NCI-H2081 (cell line): ENCODE measurements at places on chromosomes 5 and 9.

GRCh38 chr9:108662956-108663355 is 192.8 kb downstream of the ACTL7B start:
- DNase-seq: no peak

- DNase-seq: no peak
Measured at GRCh38 chr9:106312906-106313305, 550.1 kb upstream of the ZNF462 start.

DNA sequence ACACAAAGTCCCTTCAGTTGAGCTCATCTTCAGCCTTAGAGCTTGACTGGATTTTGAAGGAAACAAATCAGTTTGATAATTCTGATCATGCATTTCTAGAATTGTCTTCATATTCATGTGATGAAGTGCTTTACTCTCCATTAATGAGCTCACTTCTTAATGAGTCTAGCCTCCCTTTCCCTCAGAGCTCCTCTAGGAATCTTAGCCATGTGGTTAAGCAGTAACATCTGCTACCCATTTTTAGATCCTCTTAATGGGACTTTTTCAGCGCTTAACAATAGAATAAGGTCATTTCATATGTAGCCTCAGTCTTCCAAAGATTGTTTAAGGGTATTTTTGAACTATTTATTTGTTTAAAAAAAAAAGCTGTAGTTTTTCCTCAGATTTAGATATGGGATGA is 36.9 kb upstream of the LURAP1L start:
- no peak for DNase-seq

- no peak for DNase-seq
Measured at GRCh38 chr5:148458036-148458888, 74.5 kb downstream of the FBXO38 start.

- DNase-seq: no peak
Measured at GRCh38 chr9:131475956-131476776, 26.6 kb upstream of the POMT1 start.

DNA sequence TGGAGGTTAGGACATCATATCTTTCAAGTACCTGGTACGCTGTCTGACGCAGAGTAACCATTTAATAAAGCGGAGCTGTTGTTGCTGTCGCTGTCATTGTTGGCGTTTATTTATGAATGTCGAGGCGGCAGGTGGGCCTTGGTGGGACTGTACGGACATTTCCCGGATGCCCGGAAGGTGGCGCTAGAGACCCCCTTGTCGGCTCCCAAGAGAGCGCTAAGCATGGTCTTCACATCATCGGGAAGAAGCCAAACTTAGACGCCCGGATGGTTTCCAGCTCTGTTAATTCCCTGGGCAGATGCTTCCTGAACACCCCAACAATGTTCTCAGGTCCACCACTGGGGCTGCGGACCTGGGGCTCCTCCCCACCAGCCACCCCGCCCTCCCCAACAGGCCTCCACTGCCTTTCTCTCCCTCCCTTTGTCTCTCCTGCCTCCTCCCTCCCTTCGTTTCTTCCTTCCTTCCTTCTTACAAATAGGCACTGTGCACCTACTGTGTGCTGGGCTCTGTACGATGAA is 54.1 kb downstream of the DUSP1 start:
- peak; percentile 70 for DNase-seq

GRCh38 chr9:78468231-78468630 is 171.3 kb downstream of the PSAT1 start:
- no peak for DNase-seq

- DNase-seq: no peak
Measured at GRCh38 chr9:79731171-79731890, 159.6 kb downstream of the TLE4 start.

GRCh38 chr5:142874540-142874939 is 104.4 kb downstream of the ARHGAP26 start:
- no peak for DNase-seq

GRCh38 chr9:99509065-99509745 is 287.1 kb downstream of the SEC61B start:
- DNase-seq: no peak

DNA sequence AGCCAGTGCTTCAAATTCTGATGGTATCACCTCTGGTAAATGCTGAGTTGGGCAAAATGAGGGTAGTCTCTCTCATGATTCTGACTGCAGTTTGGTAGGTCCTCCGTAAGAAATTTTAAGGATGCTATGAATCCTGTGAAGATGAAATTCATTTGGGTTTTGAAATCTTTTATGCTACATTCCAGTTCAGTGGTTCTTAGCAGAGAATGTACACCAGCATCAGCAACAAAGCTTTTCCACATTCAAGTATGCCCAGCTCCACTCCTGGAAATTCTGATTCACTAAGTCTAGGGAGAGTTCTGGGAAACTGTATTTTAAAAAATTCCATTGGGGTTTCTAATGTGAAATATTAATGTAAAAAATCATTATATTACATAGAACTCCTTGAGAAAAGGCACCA is 33.6 kb upstream of the ACOT12 start:
- no peak for DNase-seq

- no peak for DNase-seq
Measured at GRCh38 chr9:35350827-35351549, 138.9 kb upstream of the RUSC2 start.

GRCh38 chr5:43429706-43430105 is 17.5 kb upstream of the CCL28 start:
- DNase-seq: no peak

DNA sequence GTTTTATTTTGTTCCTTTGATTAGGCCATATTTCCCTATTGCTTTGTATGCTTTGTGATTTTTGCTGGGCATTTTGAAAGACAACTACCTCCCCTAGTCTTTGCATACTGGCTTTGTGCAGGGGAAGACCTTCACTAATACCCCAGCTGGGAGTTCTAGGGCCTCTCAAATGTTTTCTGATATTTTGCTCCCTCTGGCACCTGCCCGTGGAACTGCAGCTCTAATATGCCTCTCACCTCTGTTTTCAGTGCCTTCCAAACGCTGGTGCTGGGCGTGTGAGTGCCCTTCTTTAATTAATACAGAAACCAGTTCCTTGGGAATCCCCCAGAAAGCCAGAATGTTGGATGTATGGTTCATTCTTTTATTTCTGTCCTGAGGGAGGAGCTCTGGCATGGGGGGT is 204.5 kb downstream of the COMMD10 start:
- DNase-seq: no peak

- no peak for DNase-seq
Measured at GRCh38 chr5:113778147-113778546, 264.7 kb downstream of the YTHDC2 start.

- DNase-seq: no peak
Measured at GRCh38 chr5:172733974-172734346, 37.0 kb downstream of the DUSP1 start.

DNA sequence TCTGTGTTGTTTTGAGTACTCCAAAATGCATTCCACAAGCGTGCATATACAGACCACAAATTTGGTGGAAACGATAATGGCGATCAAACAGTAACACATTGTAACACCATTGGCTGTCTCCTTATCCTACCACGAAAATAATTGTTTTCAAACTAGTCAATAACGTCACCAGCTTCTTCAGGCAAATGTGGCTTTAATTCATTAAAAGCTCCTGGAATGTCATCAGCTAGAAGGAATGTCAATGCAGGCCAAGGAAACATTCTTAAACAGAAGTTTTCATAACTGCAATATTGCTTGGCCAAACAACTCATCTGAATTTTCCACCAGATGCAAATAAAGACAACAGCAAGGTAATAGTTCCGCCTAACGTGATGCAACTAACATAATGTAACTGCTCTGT is 71.6 kb upstream of the XPA start:
- DNase-seq: no peak

GRCh38 chr9:135176284-135176683 is 88.8 kb downstream of the OLFM1 start:
- no peak for DNase-seq

GRCh38 chr5:180908998-180909731 is 10.2 kb downstream of the BTNL8 start:
- DNase-seq: no peak

GRCh38 chr5:88675708-88676636 is 207.0 kb downstream of the MEF2C start:
- peak; percentile 89 for DNase-seq

DNA sequence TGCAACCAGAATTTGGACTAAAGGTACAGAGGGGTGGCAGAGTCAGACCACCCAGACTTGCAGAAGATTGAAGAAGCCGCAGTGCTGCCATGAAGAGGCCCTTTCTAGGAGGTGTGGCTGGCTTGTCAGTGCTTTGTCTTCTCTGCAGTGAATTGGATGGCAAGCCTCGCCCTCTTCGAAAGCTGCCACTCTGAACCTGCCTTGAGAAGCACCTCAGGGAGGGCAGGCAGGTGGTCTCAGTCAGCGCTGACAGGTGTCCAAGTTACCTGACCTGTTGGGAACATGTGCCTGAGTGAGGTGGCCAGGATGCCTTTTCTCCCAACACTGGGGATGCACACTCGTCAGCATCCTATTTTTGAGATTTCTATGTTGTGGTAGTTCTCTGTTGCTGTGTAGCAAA is 6.2 kb downstream of the TENT4A start:
- DNase-seq: no peak

DNA sequence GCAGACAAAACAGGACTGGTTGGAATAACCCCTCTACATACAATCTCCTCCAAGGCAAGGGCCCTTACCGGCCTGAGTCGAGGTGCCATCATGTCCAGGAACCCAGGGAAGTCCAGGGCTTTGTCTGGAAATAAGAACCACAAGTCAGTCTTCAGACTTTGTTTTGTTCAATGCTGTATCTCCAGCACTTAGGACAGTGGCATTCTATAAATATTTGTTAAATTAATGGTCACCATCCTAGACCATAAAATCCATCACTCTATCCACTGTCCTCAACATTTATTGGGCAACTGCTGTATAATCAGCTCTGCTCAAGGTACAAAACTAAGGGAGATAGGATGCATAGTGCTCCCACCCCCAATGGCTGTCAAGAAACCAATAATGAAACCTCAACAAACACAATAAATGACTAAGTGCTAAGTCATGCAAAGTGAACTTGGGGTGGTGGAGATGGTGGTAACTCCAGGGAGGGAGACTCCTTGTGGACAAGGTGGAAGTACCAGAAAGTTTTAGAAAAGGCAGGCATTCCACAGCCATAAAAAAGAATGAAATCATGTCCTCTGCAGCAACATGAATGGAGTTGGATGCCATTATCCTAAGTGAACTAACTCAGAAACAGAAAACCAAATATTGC is 5.0 kb downstream of the RELL2 start:
- DNase-seq: no peak

- no peak for DNase-seq
Measured at GRCh38 chr9:125812403-125812802, 65.2 kb downstream of the PBX3 start.

DNA sequence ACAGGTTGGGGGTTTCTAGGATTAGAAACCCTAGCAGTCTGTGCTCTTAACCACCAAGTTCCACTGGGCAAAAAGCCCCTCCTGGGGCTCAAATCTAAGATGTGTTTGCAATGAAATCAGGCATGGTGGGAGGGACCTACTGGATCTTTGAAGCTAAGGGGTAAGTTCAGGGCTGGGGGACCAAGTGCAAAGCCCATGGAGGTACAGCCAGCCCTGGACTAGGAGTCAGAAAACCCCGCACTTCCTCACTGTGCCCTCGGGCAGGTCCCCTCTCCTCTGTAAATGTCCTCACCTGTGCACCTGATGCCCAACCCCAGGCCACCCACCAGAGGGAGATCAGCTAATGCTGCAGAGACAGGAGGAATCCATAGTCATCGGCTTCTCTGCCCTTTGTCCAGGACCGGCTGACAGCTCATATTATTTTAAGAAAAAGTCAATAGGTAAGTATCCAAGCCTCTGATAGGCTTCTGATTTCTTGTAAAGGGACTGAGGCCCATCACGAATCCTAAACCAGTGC is 138.3 kb downstream of the PAX5 start:
- no peak for DNase-seq

DNA sequence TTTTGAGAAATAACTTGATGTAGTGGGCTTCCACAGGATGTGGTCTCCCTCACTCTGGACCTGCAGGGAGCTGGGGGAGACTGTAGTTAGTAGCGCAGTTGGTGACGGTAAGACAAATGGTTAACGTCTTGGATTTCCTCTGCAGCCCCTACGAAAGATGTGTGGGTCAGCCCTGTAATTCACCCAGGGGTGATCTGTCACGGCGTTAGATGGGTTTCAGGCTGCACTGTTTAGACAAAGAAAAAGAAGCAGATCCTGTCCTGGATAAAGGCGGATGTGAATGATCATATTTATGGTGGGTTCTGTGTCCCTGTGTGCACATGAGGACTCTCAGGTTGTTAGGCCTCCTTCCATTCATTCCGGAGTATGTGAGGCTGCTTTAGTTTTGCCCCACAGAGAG is 142.0 kb upstream of the SLC28A3 start:
- no peak for DNase-seq

GRCh38 chr9:16515207-16515606 is 355.3 kb downstream of the BNC2 start:
- DNase-seq: no peak

DNA sequence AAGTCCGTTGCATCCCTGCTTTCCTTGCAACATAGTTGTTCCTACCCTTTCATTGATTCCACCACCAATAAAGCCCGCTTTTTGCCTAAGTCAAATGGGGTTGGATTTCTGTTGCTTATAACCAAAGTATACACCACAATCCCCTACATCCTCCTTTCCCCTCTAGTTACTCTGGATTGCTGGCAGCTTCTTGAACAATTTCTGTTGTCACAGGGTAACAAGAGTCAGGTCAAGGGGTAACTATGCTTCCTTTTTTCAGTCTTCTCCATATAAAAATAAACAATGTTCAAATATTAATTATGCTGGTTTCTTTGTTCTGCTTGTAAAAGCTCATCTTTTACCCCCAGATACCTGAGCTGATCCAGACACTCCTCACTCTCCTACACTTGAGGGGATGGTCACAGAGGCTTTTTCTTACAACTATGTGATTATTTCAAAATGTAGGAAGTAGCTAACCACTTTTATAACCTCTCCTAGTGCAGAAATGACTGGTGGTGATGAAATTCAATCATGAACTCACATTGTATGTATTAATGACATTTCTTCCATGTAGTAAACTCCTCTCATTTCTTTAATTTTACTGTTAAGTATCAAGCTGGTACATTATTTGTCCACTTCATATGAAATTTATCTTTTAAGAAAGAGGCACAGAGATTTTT is 136.5 kb downstream of the SNX18 start:
- DNase-seq: no peak

DNA sequence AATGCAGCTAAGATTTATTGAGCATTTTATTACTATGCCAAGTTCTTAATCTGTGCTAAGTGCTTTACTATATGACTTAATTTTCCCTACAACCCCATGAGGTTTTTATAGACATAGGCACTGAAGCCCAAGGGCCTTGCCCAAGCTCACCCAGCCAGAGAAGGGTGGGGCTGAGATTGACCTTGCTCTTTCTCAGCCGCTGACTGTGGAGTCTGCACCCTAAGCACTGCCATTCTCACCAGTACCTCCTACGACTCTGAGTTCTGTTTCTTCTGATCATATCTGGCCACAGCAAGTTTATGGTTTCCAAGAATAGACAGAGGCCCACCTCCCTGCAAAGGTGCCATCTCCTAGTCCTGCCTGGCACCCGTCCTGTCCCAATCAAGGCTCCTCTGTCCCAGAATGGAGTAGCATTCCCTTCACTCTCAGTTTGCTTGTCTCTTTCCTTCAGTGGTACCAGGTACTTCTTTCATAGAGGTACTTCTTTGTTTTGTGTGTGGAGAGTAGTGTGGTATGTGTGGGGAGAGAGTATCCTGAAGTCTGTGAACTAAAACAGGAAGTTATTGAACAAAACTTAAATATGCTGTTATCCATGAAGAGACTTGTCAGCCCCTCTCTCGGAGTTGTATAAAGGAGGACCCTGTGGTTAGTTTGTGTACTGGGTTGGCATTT is 42.6 kb downstream of the CSF1R start:
- no peak for DNase-seq

- no peak for DNase-seq
Measured at GRCh38 chr5:89755024-89755423, 654.5 kb downstream of the CETN3 start.

GRCh38 chr5:145931718-145932117 is 4.7 kb upstream of the SH3RF2 start:
- DNase-seq: no peak
